ENCODE measurements at places on chromosomes 5 and 9.

DNA sequence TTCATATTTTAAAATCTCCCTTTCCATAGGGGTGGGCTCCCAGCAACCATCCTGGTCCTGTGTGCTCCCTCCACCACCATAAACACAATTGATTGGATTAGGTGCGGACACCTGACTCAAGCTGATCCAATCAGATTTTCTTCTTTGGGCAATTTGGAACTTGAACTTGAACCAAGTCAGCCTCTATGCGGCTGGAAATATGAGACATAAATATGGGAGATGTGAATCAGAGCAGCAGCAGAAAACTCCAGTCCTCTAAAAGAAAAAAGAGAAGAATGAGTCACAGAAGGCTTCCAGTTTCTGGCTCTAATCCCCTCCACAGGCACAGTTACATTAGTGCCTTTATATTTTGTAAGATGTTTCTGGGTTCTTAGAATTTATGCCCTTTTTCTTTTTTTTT, 306.6 kb downstream of the MLLT3 start:
- H3K4me3 ChIP-seq = no peak overlapping the region
- peaks cover 12% of the 10 kb centered on the region for H3K4me1 ChIP-seq
- H3K27me3 ChIP-seq = no peaks in the 10 kb centered on the region
- no peak overlapping the region for H3K27ac ChIP-seq

- no peaks in the 10 kb centered on the region for H3K36me3 ChIP-seq
- no peak overlapping the region for H3K4me3 ChIP-seq
- H3K27ac ChIP-seq = no peak overlapping the region
- no peaks in the 10 kb centered on the region for H3K27me3 ChIP-seq
- H3K4me1 ChIP-seq = peaks cover 16% of the 10 kb centered on the region
- no peak for DNase-seq
Measured at GRCh38 chr5:81724108-81724507, 26.8 kb downstream of the SSBP2 start.

- H3K4me3 ChIP-seq = peak overlapping the region; percentile 21
- peak overlapping the region; percentile 28 for H3K27ac ChIP-seq
- H3K27me3 ChIP-seq = no peaks in the 10 kb centered on the region
Measured at GRCh38 chr5:109693535-109694400, 4.0 kb downstream of the MAN2A1 start.

- no peak overlapping the region for H3K27ac ChIP-seq
- peaks cover 48% of the 10 kb centered on the region for H3K36me3 ChIP-seq
- H3K4me3 ChIP-seq = no peak overlapping the region
- no peak for DNase-seq
Measured at GRCh38 chr5:168193493-168194250, 97.8 kb upstream of the WWC1 start.

DNA sequence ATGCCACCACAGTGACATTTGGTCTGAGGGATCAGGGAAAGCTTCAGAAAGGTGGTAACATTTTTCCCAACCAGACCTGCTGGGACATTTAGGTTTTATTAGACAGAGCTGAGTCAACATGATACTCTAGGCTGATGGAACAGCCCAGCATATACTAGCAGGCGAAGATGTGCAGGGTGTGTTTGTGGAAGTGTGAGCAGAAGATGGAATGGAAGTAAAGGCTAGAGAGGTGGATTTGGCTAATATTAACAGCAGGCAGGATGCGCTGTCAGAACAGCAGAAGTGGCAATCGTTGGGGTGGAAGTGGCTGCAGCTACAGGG, 340.6 kb downstream of the ASTN2 start:
- H3K4me3 ChIP-seq = no peak overlapping the region
- H3K36me3 ChIP-seq = no peaks in the 10 kb centered on the region
- no peaks in the 10 kb centered on the region for H3K4me1 ChIP-seq
- H3K27ac ChIP-seq = no peak overlapping the region
- DNase-seq = no peak

Measured in GM23248 (cell line).